HepG2 (cell line): ENCODE measurements at places on chromosomes 13 and 19.

DNA sequence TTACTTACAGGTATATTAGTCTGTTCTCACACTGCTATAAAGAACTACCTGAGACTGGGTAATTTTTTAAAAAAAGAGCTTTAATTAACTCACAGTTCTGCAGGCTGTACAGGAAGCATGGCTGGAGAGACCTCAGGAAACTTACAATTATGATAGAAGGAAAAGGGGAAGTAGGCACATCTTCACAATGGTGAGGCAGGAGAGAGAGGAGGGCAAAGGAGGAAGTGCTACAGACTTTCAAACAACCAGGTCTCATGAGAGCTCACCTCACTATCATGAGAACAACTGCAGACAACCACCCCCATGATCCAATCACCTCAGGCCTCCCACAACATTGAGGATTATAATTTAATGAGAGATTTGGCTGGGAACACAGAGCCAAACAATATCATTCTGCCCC is 511.7 kb downstream of the SLITRK6 start:
- DNase-seq = no peak

- DNase-seq = no peak
Observed at GRCh38 chr13:110312339-110313031, 5.4 kb downstream of the COL4A2 start.

GRCh38 chr13:98761986-98762616 is 9.6 kb upstream of the SLC15A1 start:
- DNase-seq = no peak

- no peak for DNase-seq
Observed at GRCh38 chr19:55350620-55351315, 3.8 kb downstream of the COX6B2 start.

DNA sequence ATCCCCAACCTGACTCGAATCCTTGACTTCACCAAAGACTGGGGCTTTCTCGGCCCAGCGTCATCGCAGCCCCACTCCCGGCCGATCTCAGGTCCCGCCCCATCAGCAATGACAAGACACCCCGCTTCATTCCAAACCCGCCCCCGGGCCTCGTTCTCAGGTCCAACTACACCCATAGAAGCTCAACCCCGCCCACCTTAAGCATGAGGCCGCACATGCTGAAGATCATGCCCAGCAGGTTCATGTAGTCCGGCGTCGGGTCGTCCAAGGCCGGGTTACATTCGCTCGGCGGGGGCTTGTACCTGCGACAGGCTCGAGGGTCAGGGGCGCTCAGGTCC is 2.3 kb downstream of the WDR83 start:
- peak; percentile 40 for DNase-seq

DNA sequence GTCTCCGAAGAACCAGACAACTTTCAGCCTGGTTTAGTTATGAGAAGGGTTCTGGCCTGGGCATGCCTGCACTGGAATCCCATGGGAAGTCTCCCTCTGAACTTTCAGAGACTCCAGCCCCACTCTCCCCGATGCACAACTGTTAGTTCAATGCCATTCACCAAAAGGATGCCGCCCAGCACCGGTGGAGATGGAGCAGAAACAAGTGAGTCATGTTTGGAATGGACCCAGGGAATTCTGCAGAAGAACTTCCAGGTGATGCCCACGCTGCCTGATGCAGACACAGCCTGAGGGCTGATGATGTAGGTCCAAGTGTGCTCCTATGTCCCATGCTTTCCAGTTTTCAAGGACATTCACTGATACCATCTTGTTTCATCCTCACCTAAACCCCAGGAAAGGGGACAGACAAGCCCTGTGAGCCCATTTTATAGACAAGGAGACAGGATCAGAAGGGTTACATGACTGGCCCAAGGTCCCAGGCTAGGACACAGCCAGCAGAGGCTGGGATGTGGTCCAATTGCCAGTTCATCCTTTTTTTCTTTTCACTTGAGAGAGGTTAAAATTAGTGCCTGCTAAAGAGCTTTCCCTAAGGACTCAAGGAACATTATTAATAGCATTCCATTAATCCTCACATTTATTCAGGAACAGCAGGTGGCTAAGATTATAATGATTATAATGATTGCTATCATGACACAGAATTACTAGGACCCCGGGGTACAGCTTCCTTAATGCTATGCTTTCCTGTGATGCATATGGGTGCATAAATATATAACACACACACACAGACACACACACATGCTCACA is 39.5 kb downstream of the SIAH3 start:
- DNase-seq = no peak

- no peak for DNase-seq
Observed at GRCh38 chr19:36073121-36073876, 18.6 kb downstream of the WDR62 start.
